ENCODE measurements at places on chromosomes 3 and 15. TPM values are rescaled to one million over a fixed set of nuclear protein-coding genes. Genes with fewer than 3 reads are reported as not detected.

The NPTN gene
- 133 TPM for polyA plus RNA-seq

The GNAT1 gene
- polyA plus RNA-seq: not detected

The ALS2CL gene
- polyA plus RNA-seq: 7.6 TPM

The NR2E3 gene
- polyA plus RNA-seq: 0.54 TPM

The SH2D7 gene
- 0.50 TPM for polyA plus RNA-seq
